ENCODE measurements at places on chromosomes 13 and 19.

GRCh38 chr13:53782488-53782961, 753.9 kb downstream of the OLFM4 start:
- DNase-seq: peak; percentile 90

GRCh38 chr13:66794340-66795031, 435.6 kb downstream of the PCDH9 start:
- no peak for DNase-seq

DNA sequence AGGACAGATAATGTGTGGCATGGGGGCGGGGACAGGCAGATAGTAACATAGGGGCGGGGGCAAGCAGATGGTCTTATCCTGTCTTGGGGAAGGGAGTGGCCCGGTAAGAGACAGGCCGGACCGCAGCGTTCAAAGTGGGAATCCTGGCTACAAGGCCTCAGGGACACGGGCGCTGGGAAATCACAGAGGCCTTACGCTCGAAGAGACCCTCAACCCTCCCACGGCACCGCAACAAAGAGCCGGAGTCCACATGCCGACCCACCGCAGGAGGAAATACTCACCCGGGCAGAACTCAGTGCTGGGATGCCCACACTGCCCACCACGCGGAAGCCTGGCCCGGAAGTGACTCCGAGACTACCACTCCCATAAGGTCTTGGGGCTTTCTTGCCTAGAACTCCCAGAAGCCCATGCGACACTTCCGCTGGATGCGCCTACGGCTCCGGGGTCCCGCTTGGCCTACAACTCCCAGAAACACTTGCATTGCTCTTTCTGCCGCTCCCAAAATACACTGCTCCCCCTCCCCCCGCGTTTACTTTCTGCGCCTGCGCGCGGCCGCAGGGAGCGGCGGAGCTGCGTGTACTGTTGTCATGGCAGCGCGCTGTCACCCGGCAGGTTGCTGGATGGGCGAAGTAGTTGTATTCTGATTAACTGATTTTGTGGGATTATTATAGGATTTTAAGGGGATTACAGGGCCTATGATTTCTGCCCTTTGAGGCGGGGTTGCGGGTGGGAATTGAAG, at the start of gene CTU1:
Gene CTU1 (minus strand): TSS at position 344 of the 739 bp plus-strand sequence. CDS start 3,840 bp downstream, outside the sequence.
- DNase-seq: peak; percentile 99

DNA sequence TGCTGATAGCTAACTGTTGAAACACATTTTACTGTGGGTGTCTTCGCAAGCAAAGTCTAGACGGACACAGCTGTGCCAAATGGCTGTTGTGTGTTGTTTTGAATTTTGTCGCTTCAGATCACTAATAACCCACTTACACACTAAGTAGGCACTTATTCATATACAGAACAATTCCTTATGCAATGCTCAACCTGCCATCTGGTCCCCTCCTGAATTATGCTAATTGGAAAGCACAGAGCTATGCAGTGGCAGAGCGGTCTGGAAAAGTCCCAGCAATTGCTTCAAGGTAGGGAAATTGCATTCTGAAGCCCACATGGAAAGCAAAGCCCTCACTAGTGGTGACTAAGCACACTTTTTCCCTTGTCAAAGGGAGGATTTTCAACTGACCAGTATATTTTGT, 69.9 kb downstream of the C13orf42 start:
- DNase-seq: no peak

GRCh38 chr13:31090096-31090495, 71.6 kb downstream of the HSPH1 start:
- DNase-seq: no peak

GRCh38 chr19:55319785-55320184, 5.4 kb downstream of the TMEM150B start:
- DNase-seq: peak; percentile 32

GRCh38 chr19:5578097-5578846, 10.5 kb upstream of the TINCR start:
- peak; percentile 1 for DNase-seq

DNA sequence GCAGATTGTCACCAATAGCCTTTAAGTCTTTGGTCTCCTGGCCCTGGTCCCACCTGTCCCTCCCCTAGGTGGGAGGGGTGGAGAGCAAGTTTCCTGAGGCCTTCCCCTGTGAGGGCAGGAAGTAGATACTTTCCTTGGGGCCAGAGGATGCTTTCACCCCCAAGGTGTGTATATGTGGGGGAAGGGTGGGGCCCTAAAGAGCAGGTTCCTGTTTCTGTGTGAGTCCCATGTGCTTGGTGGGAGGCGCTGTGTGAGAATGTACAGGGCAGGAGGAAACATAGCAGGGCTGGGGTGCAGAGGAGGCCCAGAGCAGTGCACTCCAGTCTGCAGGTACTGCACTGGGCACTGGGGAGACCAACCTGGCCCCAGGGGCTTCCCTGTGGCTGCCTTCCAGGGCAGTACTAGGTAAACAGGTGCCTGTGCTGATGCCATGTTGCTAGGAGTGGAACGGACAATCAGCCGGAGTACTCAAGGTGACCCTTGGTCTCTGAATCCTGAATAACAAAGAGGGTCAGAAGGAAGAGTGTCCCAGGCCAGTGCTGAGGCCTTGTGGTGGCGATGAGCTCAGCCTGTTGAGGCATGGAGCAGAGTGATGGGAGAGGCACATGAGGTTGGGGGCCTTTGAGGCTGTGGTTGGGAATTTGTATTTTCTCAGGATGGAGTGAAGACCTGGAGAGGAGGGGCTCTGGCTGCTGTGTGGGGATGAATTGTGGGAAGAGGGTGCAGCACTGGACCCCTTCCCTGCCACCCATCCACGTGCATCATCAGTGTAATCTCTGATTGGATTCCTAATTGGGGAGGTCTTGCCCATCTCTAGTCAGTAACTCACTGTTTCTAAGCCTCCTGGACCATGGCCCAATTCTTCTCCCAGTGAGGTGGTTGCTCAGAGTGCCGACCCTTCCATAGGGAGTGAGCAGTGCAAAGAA, 5.1 kb downstream of the EGLN2 start:
- DNase-seq: no peak

DNA sequence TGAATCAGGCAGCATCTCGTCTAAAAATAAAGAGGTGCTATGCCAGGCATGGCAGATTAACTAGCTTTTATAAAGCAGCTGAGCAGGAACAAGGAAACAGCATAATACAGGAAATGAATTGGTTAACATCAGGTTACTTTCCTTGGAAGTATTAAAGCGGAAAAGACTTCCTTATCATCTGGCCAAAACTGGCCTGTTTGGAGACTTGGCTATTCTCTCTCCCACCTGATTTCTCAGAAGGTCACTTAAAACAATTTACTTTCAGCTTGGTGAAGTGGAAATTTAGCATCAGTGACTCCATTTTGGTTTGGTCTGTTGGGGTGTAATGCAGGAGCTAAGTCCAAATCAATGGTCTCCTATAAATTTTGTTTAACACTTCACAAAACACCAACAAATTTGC, 191.6 kb downstream of the NUFIP1 start:
- DNase-seq: no peak

DNA sequence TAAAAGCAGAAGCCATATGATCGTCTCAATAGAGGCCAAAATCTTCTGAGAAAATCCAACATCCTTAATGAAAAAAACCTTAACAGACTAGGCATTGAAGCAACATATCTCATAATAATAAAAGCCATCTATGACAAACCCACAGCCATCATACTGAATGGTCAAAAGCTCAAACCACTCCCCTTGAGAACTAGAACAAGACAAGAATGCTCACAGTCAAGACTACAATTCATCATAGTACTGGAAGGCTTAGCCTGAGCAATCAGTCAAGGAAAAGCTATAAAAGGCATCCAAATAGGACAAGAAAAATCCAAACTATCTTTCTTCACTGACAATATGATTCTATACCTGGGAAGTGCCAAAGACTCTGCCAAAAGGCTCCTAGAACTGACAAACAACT, 2668.2 kb upstream of the PCDH20 start:
- no peak for DNase-seq

DNA sequence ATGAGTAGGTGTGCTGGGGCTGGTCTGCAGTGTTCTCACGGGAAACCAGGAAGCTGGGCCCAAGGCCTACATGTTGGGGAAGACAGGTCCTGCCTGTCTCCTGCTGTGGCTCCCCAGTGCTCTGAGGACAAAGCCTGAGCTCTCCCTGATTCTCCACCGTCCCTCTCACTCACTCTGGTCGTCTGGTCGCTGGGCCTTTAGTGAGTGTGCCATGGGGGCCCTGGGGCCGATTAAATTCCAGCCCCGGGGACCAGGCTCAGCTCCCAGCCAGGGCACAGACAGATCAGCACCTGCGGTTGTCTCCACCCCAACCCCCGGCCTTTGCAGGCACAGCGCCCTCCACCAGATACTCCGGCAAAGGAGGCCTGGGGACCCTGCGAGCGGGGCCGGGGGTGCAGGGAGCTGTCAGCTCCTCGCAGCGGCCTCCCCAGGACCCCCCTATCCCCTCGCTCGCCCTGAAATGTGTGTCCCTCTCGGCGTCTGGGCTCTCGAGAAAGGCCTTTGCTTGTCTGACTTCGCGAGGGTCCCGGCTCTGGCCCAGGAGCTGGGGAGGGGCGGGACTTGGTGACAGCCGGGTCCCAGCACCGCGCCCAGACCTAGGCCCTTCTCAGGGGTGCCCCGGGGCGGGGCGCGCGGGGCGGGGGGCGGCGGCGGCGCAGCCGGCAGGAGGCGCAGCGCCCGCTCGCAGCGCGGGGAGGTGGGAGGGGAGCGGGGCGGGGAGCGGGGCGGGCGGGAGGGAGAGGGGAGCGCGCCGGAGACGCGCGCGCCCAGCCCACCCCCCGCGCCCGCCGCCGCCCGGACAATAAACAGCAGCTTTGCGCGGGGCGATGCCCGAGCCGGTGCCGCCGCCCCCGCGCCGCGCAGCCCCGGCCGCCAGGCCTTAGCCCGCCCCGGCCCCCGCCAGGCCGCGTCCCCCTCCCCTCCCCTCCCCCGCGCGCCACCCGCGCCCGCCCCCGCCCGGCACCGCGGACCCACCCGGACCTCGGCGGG, at the start of gene PALM:
Gene PALM (plus strand): TSS at position 782 of the 990 bp plus-strand sequence. CDS start 212 bp downstream, outside the sequence.
- no peak for DNase-seq

DNA sequence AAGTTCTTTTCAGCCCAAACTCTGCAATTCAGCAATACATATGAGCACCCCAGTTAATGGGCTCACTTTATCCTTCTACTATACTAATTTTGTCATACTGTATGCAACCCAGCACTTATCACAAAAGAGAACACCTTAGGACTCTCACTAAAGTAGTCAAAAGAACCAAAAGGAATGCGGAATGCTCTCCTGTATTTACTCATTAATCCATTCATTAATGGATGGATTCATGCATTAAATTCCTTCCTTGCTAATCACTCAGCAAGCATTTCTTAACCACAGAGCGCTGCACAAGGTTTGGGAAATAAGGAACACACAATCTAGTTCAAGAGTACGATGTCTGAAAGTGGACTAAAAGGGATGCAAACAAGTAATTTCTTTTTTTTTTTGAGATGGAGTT, 12.8 kb upstream of the DOCK9 start:
- no peak for DNase-seq

DNA sequence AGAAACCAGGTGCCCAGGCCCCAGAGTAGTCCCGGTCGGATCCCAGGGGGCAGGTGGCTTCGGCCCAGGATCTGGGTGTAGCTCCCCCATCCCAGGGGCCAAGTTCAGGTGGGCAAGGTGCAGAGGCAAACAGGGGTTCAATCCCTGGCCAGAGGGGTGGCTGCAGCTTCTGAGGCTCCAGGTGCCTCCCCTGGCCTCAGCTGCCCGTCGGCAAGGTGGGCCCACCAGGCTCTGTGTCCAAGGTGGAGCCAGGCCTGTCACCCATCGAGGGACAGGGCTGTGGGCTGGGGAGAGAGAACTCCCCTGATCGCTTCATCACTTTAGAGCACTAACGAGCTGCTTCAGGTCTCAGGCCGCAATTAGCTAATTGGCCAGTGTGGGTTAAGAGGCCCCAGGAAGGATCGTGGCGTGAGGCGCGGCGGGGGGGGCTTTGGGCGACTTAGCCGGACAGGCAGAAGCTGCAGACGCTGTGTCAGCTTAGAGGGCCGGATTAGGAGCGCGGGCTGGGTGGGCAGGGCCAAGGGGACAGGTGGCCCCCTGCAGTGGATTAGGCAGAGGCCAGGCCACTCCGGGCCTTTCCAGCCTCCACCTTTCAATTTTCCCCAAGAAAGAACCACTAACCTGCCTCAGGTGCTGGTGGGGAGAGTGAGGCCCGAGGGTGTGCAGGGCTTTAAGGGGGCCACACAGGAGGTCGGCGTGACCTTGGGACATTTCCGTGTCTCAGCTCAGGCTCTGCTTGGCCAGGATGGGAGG, 2.8 kb upstream of the RAX2 start:
- no peak for DNase-seq

DNA sequence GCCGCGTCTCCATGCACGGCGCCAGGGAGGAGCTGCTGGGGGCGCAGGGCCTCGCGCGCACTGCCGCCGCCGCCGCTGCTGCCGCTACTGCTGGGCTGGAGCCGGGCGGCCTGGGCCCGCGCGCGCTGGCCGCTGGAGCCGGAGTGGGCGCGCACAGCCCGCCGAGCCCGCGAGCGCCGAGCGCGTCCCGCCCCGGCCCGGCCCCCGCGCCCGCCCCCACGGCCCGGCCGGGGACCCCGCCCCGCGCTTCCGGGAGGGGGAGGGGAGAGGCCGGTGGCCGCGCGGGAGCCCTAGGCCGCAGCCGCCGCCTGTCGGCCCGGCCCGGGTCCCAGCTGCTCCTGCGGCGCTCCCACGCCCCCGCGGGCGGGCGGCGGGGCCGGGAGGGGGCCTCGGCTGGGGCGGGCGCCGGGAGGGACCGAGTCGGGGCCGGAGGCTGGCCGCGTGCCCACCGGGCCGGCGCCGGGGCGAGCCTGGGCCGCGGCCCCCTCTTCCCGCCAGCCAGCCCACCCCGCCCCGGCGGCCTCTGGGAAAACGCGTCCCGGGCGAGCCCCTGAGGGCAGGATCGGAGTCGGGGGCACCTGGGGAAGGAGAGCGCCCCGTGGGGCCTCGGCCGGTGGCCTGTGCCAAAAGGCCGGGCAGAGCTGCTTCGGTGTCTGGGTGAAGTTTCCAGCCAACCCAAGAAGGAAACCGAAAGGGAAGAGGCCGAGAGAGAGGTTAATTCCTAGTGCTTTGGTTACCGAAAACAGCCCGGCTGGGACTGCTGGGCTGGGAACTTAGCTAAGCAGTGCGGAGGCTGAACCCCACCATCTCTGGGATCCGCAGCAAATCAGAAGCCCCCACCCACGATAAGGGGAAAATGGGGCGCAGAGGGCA, at the start of gene STK24:
Gene STK24 (minus strand): TSS at position 145 of the 873 bp plus-strand sequence. CDS start 321 bp downstream, outside the sequence.
- peak; percentile 72 for DNase-seq

DNA sequence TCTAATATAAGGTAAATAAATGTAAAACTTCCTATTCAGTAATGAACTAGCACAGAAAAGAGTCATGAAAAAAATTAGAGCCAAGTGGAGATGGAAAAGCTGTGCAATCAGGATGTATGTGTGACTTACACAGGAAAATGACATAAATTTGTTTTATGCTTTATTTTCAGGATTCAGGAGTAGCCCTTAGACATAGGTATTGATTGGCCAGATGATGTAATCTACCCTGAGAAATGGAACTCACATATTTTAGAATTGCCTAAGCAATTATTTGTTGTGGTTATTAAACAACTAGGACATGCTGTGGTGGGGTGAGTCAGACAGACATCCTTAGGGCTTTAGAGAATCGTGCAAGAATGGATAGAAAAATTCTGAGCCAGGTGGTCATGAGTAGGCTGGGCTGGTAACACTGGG, 110.6 kb downstream of the PCDH9 start:
- no peak for DNase-seq

DNA sequence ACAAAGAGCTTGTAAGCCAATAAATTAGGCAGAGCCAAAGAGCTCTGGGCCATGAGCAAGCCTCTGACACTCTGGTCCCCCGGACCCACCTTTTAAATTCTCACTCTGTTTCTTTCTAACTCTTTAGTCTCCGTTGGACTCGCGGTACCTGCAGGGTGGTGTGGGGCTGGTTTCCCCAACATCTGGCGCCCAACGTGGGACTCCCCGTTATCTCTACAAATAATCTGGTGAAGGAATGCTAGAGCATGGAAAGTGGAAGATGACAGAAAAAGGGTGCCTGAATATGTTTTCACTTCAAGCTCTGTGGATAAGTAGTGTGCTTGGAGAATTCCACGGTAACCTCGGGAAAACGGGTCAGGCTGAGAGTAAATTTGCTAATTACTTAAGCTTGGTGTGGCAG, 36.5 kb upstream of the CYP2B6 start:
- no peak for DNase-seq

Data from NCI-H526 treated with DMSO at 0.1 percent for 48 hours (cell line).